NCI-H2171 (cell line): ENCODE measurements at places on chromosomes 2 and 18.

- DNase-seq = no peak
Observed at GRCh38 chr2:122755281-122755780, 999.9 kb downstream of the TSN start.

- peak; percentile 43 for DNase-seq
Observed at GRCh38 chr2:15158100-15158499, 403.0 kb downstream of the NBAS start.

DNA sequence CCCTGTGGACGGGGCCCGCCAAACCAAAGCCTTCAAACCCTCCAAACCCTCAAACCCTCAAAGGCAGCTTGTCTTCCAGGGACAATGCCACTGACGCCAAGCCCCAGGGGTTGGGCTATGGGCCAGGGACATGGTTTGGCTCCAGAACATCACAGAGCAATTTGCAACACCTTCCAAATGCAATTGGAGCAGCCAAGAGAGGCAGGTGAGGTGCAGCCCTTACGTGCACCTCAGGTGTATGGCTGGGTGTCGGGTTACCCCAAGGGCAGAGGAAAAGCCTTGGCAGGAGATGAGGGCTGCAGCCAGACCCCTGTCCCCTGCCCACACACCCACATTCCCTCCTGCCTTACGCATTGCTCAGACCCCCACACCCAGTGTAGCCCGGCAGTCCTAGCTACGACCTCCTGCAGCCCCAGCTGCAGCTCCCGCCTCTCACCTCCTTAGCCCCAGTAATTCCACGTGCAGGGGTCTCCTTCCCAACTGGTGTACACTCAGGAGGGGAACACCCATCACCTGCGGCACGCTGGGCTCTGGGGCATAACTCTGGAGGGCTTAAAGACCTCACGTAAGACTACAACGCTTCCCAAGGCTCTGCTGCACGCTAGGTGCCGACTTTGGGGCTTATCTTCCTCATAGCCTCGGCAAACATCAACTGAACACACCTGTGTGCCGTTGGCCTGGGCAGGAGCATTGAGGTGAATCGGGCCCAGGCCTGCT is 88.7 kb downstream of the TFCP2L1 start:
- no peak for DNase-seq

- DNase-seq = no peak
Observed at GRCh38 chr2:238793306-238793705, 54.6 kb upstream of the TWIST2 start.

GRCh38 chr2:8694737-8695136 is 12.9 kb downstream of the ID2 start:
- DNase-seq = no peak
